ENCODE measurements at places on chromosomes 4 and X. TPM values are rescaled to one million over a fixed set of nuclear protein-coding genes. Genes with fewer than 3 reads are reported as not detected.

Gene EDA
- total RNA-seq = 9.2 TPM

Gene FAM13A
- 50.2 TPM for total RNA-seq

Gene LDB2
- 4.6 TPM for total RNA-seq

Gene MRPL1
- total RNA-seq = 27.0 TPM

Gene MAP3K15
- total RNA-seq = 1.6 TPM

DNA sequence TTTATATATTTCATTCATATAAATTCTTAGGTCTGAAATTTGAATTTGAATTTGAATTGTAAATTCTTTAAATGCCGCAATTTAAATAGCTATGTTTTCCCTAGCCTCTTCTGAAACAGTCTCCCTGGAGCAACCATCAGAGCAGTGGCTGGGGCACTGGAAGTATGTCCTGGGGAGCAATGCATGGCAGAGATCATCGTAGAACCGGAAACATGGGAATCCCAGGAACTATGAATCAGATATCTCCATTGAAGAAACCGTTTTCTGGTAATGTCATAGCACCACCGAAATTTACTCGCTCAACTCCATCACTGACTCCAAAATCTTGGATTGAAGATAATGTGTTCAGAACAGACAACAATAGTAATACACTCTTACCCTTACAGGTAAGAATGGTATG is 4.9 kb downstream of the CPEB2 start:
- DNase-seq = no peak

- no peak for DNase-seq
Observed at GRCh38 chr4:95027905-95028618, 270.3 kb downstream of the BMPR1B start.

GRCh38 chrX:39206399-39207145 is 405.3 kb downstream of the MID1IP1 start:
- DNase-seq = no peak

DNA sequence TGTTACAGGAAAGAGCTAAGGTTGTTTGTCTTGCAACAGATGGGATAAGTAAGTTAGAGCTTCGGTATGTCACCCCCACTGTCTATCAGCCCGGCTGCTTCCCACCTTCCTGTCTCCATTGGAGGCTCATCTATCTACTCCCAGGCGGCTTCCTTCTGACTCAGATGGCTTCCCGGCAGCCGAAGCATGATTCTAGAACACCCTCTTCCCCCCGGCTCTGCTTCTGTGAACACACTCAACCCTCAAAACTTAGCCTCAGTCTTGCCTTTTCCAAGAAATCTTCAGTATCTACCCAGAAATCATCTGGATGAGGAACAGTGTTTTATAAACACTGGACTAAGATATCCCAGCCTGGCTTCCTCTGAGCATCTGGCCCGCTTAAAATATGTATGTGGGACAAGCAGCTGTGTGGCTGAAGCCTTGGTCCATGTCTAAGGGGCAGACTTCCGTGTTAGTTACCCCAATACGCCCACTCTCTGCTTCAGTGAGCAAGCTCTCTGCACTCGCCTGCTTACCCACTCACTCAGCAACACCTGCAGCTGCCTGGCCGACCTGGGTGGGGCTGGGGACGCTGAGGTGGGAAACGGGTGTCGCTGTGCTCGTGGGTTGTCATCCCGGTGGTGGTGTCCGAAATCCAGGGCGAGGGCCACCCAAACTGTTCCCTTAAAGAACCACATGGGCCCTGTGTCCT is 12.0 kb upstream of the SLC2A9 start:
- DNase-seq = no peak

DNA sequence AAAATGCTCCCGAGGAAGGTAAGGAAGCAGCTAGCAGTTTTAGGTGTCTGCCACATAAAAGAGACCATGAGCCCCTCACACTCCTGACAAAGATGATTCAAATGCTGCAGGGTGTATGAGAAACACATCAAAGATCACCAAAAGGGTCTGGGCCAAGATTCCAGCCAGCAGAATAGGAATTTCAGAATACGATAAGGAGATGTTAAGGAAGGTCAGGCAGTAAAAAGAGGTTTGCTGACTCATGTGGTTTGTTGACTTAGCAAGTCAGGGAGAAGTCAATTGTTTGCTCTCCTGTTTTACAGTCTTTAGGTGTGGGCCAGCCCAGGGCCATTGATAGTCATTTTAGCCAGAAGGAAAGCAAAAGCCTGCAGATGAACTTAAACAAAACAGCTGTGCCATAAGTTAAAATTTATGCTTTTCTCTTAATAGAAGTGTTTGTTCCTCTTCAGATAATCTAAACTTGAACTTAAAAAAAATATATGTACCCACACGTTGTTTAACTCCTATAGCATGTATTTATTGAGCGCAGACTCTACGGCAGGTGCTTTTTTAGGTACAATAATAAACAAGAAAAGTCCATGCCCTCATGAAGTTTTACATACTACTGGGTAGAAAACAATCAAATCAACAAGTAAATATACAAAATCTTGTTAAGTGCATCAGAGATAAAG is 115.6 kb downstream of the CAMK2D start:
- no peak for DNase-seq

- DNase-seq = no peak
Observed at GRCh38 chrX:16914058-16914457, 32.4 kb upstream of the REPS2 start.

GRCh38 chr4:182215148-182215547 is 28.1 kb upstream of the TENM3 start:
- no peak for DNase-seq

- DNase-seq = no peak
Observed at GRCh38 chr4:26345565-26345938, 24.7 kb downstream of the RBPJ start.

DNA sequence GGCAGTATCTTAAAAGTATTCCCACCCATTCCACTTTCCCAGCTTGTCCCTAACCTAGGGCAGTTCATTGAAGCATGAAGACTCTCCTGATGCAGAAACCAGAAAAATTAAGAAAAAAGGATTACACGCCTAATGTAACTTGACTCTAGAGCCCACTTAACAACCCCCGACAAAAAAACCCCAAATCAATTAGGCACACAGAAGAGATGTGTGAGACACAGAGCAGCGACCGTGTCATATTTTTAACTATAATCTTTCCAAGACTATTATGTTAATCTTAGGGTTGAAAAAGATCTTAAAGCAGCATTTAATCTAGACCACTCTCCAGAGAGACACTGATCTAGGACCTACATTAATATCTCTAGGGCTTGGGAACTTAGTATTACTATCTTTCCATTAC is 1.3 kb downstream of the YTHDC1 start:
- DNase-seq = no peak

GRCh38 chrX:29461039-29461438 is 754.3 kb upstream of the MAGEB2 start:
- no peak for DNase-seq

Gene XK
- total RNA-seq = 0.51 TPM

- no peak for DNase-seq
Observed at GRCh38 chr4:96162636-96163035, 322.7 kb downstream of the PDHA2 start.

DNA sequence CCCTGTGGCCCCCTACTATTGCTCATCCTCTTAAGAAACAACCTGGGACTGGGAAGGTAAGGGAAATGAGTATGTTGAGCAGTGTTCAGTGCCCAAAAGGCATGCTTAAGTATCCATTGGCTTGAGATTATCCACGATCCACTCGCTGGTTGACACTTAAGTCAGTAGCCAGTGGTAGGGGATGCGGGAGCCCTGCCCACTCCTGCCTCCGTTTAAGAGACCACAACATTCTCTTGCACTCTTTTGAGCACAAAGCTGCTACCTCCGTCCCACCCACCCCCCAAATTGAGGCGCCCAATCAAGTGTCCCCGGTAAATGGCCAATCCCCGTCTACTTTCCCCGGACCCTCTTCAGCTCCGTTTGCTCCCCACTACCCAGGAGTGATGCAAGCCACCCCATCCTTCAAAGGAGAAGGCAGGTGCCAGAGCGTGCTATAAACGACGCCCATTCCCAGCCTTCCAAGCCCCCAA is 25.0 kb downstream of the UTP14A start:
- no peak for DNase-seq

DNA sequence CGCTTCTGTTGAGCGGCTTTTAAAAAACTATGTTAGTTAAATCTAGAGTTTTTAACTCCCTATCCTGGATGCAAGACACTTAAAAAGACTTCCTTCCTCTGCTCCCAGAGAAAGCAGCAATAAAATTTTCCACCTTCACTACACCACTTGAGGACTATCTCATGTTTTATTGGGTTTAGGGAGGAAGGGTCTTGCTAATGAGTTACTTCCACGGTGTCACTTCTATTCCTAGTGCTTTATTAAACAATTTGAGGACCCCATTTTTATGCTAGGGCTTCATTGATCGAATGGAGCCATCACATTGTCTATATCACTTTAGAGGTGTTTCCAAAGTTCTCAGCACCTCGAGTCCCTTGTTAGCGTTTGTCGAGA is 3.7 kb upstream of the STIM2 start:
- no peak for DNase-seq

Gene WDFY3
- total RNA-seq = 104 TPM

Gene TCEAL7
- 16.6 TPM for total RNA-seq

DNA sequence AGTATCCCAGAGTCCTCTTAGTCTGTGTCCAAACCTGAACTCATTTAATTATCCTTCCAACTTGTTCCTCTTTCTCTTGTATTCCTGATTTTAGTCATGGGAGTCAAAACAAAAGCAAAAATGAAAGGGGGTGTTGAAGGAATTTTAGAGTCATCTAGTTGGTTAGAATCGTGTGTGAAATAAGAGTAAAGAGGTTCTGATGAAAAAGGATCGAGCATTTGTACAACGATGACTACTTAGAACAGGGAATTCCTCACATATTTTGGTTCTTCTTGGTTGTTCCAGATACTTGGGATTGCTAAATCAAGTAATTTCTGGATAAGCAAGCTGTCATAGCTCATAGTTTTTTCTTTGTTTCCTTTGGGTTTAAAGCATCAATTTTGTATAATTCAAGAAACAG is 194.4 kb downstream of the BCOR start:
- no peak for DNase-seq

- no peak for DNase-seq
Observed at GRCh38 chr4:115323106-115323707, 209.8 kb upstream of the NDST4 start.

GRCh38 chrX:123713434-123713833 is 19.4 kb downstream of the THOC2 start:
- no peak for DNase-seq

DNA sequence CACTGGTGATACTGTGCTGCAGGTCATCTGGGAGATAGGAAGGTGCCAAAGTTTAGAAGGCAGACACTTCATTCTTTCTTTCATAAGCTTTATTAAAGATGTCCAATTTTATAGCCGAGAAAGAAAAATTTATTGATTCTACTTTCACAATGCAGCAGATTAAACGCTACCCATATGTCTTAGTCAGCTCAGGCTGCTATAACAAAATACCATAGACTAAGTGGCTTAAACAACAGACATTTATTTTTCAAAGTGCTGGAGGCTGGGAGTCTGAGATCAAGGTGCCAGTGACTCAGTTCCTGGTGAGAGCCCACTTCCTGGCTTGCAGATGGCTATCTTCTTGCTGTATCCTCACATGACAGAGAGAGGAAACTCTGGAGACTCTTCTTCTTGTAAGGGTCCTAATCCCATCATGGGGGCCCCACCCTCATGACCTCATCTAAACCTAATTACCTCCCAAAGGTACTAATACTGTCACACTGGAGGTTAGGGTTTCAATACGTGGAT is 33.4 kb upstream of the KLHL34 start:
- no peak for DNase-seq

DNA sequence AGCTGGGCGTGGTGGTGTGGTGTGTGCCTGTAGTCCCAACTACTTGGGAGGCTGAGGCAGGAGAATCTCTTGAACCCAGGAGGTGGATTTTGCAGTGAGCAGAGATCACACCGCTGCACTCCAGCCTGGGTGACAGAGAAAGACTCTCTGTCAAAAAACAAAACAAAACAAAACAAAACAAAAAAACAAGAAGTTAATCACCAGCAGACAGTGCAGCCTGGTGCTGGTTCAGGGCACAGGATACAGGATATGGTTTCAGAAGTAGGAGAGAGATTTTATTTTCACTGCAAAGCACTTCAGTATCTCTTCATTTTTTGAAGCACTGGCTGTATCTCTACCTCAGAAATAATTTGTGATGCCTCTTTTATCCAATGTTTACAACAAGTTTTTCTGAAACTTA is 1222.9 kb upstream of the PRKX start:
- no peak for DNase-seq

DNA sequence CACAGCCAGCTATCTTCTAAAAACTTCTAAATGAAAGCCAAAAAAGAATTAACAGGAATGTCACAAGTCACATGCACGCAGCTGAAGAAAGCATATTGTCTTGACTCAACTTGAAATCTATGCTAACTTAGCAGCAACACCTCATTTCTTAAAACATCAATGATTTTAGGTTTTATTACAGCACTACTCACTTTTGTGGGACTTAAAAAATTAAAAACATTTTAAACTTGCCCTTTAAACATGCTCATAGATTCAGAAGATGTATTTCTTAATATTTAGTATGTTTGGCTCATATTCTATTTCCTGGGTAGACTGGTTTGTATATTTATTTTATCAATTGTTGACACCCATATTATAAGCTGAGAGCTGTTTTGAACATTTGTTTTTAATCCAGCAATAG is 279.4 kb downstream of the NKX6-1 start:
- no peak for DNase-seq

Gene RHOXF2
- not detected for total RNA-seq

DNA sequence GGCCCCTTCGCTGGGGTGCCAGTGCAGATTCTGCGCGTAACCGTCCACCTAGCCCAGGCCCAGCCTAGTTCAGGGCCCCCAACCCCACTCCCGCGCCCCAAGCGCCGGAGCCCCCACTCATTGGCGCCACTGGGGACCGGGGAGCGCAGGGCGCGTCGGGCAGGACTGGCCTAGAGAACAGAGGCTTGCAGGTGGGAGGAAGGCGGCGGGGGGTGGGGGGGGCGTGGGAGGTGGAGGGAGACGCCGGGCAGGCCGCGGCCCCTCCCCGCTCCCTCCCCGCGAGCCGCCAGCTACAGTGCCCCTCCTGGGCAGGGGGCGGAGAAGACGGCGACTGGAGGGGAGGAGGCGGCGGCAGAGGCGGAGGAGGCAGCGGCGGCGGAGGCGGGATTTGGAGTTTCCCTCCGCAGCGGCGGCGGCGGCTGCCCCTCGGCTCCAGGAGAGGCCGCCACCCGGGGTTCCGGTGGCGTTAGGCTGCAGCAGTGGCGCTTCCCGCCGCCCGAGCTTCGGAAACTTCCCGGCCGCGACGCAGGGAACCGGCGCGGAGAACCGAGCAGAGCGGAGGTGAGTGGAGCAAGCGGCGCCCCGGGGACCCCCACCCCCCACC is 4.8 kb upstream of the DUSP9 start:
- no peak for DNase-seq

All from mesothelial cell of epicardium (in vitro differentiated cells).